Astrocyte of the cerebellum (primary cell): ENCODE measurements at places on chromosomes 12 and 14.

DNA sequence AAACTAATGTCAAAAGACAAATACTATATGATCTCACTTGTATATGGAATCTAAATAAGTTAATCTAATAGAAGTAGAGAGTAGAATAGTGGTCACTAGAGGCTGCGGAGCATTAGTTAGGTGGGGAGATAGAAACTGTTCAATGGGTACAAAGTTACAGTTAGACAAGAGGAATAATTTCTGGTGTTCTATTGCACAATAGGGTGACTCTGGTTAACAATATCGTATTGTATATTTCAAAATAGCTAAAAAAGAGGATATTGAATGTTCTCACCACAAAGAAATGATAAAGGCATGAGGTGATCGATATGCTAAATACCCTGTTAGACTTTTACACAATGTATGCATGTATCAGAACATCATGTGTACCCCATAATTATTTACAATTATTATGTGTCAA lies 42.9 kb downstream of the IGF1 start:
- DNase-seq, result no peak

GRCh38 chr12:210277-211141 lies 3.4 kb downstream of the SLC6A12 start:
- no peak for DNase-seq

DNA sequence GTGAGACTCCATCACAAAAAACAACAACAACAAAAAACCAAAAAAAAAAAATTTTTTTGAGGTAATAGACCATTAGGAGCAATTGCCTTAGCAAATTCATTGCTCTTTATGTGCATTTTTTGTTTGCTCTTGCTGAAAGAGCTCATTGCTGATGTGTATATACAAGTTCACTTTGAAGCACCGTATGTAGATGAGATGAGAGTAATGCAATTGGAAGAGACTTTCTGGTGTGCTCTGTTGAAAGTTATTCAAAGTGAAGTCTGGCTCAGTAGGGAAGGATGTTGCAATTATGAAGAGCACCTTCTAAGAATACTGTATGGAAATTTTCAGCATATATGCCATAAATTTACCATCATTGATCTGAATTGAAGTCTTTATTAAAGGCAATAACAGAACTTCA lies 46.7 kb upstream of the KLRD1 start:
- DNase-seq, result no peak

- no peak for DNase-seq
These were observed 59.7 kb downstream of the PLXNC1 start for GRCh38 chr12:94207849-94208621.

DNA sequence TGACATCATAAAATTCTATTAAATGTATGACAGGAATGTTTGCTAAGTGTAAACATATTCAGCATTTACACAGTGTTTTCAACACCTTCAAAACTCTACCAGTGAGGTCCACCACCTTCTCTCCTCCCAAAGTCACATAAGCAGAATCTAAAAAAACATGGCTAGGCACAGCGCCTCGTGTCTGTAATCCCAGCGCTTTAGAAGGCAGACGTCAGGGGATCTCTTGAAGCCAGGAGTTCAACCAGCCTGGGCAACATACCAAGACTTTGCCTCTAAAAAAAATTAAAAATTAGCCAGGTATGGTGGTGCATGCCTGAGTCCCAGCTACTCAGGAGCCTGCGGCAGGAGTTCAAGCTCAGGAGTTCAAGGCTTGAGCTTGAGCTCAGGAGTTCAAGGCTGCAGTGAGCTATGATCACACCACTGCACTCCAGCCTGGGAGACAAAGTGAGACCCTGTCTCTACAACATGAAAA lies 30.0 kb downstream of the NUMB start:
- no peak for DNase-seq

GRCh38 chr12:123942238-123942653 lies 30.4 kb downstream of the CCDC92 start:
- DNase-seq, result peak; percentile 53

DNA sequence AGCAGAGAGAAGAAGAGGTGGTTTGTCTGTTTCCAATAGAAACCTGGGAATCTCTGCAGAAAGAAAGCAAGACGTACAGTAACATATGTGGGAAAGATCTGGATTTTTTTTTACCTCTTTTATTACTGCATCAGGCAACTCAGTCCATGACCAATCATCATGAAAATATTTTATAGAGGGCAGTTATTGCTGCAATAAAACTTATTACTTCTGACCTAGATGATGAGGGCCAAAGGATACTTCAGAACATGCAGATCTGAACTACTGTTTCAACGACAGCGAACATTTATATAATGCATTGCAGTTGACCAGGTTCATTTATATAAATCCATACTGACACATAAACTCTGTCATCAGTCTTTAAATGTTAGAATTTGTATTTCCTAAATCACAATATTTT lies 67.7 kb downstream of the STAB2 start:
- no peak for DNase-seq

DNA sequence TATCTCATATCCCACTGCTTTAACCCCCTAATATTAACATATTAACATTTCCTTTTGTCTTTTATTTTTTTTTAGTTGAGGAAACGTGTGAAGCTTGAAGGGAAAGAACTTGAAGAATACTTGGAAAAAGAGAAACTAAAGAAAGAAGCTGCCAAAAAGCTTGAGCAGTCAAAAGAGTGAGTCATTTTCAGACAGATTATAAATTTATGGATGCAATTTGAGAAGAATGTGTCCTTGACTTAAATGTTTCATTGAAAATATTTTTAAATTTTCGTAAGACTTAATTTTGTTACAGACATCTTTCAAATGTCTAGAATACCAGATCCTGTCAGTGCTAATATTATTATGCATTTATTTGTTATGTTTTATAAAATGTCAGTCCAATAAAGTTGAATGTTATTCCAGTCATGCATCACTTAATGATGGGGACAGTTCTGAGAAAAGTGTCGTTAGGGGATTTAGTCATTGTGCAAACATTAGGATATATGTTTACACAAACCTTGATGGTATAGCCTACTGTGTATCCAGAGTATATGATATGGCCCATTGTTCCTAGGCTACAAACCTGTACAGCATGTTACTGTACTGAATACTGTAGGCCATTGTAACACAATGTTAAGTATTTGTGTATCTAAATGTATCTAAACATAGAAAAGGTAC lies 32.6 kb downstream of the CPSF2 start:
- DNase-seq, result no peak

- peak; percentile 20 for DNase-seq
These were observed 1021.5 kb upstream of the TMEM132C start for GRCh38 chr12:127245437-127245836.

GRCh38 chr12:65125247-65125646 lies 4.1 kb upstream of the WIF1 start:
- no peak for DNase-seq

DNA sequence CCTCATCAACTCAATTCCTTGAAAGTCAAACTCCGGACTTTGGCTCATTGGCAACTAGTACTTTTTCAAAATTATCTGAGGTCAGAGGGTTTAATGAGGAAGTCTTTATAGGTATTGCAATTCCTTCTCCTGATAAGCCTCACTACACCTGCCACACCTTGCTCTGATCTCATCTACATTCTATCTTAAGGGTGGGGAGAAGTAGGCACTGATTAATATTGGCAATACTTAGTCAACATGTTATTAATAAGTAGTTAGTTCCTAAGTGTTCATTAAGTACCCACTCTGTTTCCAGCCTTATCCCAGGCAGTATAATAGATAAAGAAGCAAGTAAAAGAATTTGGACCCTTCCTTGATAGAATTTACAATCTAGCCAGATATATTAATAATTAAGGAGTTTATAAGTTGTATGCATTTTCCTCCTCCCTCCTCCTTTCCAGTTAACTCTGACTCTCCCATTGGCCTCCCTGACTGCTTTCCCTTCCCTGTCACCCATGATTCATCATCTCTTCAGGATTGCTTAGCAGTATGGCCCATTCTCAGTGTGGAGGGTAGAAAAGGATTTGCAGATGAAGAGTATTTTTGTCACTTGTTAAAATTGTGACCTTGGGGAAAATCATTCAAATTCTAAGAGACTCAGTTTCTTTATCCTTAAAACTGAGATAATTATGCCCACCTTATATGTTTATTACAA lies 231.0 kb upstream of the ATP2B1 start:
- DNase-seq, result no peak

DNA sequence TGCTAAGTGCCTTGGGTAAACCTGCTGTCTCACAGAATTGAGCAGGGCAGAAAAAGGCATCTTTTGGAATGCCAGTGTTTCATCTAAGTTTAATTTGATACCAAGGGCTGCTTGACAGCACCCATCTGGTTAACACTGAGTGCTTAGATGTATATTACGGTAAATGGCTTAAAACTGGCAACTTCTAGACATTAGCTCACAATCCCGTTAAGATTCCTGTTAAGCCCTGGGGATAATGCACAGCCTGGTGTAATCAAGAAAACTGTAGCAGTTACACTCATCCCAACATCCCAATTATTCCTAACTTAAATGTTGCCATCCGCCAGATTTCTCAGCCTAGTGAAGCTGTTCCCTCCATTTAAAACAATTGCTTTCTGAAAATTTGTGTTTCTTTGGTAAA lies 29.9 kb downstream of the PPFIBP1 start:
- DNase-seq, result no peak

- DNase-seq, result no peak
These were observed 36.9 kb upstream of the SINHCAF start for GRCh38 chr12:31362759-31363415.

- no peak for DNase-seq
These were observed 888 bp upstream of the EEA1 start for GRCh38 chr12:92929983-92930382.

DNA sequence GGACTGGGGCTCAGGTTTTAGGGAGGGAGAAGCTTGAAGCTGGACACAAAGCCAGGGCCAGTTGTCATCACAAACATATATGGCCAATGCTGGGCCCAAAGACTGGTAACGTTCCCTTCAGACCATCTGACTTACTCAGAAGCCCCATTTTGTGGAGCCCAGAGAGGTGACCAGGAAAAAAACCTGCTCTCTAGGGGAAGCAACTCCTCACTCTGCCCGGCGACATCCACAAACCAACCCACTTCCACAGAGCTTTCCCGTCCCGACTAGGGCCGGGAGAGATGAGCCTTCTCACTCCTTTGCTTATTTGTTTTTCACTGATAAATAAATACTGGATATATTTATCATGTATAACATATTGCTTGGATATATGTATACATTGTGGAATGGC lies 180.9 kb upstream of the RTL1 start:
- no peak for DNase-seq

GRCh38 chr14:77557391-77557790 lies 58.8 kb upstream of the ISM2 start:
- no peak for DNase-seq

- DNase-seq, result no peak
These were observed 38.0 kb upstream of the FBXO21 start for GRCh38 chr12:117228239-117228638.

- DNase-seq, result peak; percentile 5
These were observed 316.1 kb upstream of the TBX3 start for GRCh38 chr12:115000038-115000437.

- DNase-seq, result no peak
These were observed 21.3 kb upstream of the STRN3 start for GRCh38 chr14:31047503-31047902.

DNA sequence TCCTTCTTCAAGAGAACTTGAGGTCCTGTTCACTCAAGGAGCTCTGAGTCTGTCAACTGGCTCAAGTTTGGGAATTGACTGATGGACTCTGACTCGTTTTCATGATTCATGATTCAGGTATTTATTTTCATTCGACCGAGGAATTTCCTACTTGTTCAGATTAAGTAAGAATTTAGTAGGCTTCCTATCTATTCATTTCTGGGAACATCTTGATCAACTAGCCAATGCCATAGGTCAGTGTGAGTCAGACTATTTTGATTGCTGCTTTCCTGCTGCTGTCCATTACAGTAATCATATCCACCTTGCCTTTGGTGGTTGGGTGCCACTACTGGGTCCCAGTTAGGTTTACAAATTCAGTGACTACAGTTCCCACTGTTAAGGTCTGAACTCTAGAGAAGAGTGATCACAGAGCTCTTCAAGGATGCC lies 6.1 kb downstream of the FAM186A start:
- peak; percentile 80 for DNase-seq

- no peak for DNase-seq
These were observed 69.4 kb downstream of the PLEKHG3 start for GRCh38 chr14:64773577-64773976.

DNA sequence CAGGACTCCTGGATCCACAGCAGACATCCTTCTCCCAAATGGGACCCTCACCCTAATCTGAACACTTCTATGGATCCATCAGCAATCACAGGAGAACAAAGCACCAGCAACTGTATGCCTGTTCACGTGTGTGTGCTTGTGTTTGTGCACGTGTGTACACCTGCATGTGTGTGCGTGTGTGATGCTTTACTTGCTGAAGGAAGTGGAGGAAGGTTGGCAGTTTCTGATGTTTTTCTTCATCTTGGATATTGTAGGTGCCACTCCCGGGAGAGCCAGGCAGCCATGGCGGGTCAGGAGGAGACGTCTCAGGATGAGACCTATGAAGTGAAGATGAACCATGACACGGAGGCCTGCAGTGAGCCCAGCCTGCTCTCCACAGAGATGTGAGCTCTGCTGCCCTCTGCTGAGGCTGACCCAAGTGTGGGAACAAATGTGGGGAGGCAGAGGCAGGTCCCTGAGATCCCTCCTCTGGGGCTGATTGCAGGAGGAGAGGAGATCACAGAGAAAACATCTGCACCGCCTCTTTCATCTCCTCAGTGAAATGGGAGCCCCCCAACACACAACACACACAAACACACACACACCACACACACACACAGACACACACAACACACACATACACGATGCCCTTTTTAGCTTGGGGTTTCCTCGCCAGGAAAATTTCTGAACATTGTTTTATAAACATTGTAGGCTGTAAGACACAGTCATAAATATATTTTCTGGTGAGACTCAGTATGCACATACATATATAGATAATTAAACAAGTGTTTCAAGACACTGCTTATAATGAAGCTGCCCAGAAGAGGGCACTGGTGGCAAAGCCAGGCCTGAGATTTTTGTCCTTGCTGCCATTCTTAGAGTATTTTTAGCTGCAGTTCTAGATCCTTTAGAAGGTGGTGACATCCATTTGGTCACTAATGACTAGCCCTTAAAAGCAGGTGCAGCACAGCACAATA lies 112.2 kb upstream of the FKBP4 start:
- DNase-seq, result no peak

DNA sequence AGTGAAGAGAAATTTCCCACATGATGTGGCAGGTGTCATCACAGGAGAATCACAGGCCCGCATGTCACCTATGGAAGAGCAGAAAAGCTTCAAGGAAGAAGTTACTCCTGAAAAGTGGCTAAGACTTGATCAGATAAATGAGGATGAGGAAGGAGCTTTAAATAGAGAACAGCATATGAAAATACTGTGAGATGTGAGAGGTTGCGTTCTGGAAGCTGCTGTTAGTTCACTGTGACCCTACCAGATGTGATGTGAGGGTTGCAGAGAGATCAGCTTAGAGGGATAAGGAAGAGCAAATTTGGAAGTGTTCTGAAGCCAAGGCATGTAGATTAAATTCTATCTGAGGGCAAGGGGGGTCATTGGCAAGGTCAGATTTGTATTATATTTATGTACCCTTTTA lies 17.1 kb downstream of the ERP27 start:
- DNase-seq, result no peak

DNA sequence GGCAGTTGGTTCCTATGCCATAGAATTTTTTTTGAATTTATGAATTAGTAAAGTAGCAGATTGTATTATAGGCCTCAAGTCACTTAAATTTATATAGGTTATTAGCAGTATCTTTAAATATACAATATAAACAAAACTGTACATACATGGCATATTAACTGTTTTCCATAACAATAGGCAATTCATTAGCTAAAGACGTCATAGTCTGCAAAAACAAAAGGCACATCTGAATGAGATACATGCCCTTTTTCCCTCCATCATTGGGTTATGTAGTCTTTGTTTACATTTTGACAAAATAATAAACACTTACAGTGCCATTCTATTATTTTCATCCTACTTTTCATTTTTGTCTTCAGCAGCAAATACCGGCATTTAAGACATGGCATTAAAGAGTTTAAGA lies 1.1 kb upstream of the VCPKMT start:
- DNase-seq, result no peak
